ENCODE measurements at places on chromosomes 5 and 9.
A peak's percentile ranks its signal among the peaks of the same experiment; 100 is the strongest.

DNA sequence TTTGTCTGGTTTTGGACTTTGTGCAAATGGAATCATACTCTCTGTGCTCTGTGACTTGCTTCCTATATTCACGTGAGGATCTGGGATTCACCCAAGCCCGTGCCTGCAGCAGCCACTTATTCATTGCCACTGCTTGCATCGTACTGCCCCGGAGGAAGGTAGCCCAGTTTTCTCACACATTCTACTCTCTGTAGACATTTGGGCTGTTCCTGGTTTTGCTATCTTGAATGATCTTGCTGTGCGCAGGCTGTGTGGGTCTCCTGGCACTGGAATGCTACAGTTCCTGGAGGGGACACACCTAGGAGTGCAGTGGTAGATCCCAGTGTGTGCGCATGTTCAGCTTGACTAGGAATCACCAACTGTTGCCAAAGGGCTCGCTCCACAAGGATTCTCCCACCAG is 99.2 kb upstream of the BOD1 start:
- DNase-seq: no peak

GRCh38 chr5:131986161-131986912 is 25.1 kb downstream of the ACSL6 start:
- no peak for DNase-seq

DNA sequence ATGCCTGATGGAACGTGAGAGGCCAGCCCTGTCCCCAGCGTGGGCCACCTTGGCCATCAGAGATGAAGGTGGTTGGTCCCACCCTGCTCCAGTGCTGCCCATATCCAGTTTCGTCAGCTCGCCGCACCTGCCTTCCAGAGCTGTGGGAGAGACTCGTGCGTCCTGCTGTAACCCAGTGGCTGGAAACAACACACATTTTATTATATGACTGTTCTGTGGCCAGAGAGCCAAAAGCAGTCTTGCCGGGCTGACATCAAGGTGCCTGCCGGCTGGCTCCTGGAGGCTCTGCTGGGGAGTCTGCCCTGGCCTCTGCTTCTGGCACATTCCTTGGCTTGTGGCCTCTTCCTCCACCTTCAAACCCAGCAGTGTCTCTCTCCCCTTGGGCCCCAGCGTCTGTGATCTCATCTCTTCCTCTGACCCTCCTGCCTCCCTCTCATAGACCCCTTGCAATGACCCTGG is 94.7 kb downstream of the RXRA start:
- no peak for DNase-seq

DNA sequence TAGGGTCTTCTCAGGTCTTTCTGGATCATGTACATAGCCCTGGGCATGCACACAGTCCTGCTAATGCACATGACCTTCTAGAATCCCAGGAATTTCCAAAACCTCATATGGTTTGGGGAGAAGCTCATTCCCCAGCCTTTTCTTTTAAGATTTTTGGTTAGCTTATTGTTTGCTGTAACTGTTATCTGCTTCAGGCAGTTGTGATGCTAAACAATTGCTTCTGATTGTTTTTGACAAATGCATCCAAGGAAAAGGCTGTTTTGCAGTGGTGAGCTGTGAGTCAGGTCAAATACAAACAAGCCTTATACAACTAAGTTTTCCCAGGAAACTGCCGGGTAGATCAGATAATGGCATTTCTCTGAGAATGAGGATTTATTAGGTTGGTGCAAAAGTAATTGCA is 32.7 kb downstream of the SMC5 start:
- DNase-seq: no peak

DNA sequence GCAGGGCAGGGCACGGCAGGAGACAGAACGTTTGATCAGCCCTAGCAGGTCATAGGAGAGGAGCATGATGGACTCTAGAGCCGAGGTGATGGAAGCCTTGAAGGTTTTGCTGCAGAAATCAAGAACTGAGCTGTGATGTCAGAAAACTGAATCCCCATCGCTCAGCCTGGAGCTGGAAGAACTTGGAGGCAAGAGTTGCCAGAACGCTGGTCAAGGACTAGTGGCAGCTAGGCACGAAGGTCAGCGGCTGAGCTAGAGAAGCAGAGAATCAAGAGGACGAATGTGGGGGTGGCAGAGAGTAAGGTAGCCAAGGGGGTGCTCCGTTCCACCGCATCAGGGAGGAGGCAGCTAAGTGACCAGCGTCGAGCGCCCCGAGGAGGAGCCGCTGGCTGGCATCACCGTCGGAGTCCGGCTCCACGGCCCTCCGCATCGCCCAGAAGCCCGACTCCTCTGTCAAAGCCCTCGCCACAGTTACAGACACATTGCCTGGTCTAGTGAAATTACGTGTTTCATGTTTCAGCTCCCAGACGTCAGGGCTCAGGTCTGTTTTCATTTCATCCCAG is 1.2 kb upstream of the GALNT10 start:
- DNase-seq: no peak

- no peak for DNase-seq
These were observed 38.1 kb upstream of the VLDLR start for GRCh38 chr9:2583308-2584013.

DNA sequence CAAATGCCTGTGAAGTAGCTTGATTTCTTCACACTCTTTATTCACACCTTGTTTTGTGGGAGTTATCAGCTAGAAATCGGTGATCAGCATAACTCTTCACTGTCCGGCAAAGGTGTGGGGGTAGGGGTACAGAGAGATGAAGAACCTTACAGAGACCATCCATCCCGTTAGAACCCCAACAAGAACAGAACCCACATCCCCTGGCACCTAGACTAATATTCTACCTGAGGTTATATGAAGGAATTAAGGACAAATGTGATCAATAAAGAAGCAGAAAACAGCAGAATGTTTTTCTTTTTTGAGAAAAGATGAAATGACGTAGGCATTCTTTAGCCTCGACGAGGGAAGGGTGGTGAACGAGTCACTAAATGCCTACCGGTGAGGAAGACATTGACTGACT is 44.7 kb downstream of the FANCC start:
- no peak for DNase-seq

DNA sequence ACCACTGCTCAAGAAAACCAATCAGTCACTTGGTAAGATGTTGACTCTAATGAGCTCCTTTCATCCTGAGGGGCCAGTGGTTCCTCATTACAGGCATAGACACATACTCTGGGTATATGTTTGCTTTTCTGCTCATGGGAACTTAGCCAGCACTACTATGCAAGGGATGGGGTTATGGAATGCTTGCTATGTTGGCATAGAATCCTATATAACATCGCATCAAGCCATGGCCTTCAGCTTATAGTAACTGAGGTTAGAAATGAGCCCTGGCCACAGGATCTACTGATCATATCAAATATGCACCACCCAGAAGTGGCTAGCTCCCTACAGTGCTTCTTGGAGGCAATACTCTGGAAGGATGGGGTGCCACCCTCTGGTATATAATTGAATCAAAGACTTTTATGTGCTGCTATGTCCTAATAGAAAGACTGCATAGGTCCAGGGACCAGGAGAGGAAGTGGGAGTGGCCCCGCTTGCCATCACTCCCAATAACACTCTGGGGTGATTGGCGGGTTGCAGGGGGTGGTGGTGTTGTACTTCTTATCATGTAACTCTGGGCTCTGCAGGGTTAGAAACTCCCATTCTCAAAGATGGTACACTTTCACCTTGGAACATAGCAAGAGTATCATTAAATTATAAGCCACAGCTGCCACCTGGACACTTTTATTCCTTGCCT is 70.3 kb downstream of the ZNF366 start:
- no peak for DNase-seq

DNA sequence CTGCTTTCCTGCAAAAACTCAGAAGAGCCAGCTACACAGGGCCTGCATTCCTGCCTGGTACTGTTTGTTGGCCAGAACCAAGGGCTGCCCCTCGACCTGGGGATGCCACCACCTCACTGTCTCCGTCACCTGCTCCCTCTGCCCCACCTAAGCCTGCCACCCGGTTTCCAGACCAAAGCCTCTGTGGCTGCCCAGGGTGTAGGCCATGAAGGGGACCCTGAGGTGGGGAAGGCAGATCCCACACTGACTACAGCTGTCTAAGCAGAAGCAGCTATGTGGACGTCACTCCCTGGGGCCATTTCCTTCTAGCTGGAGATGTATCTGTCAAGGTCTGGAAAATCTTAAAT is 35.8 kb downstream of the RASGEF1C start:
- DNase-seq: no peak

- DNase-seq: no peak
These were observed 79.2 kb upstream of the ABCA1 start for GRCh38 chr9:105007143-105007542.

DNA sequence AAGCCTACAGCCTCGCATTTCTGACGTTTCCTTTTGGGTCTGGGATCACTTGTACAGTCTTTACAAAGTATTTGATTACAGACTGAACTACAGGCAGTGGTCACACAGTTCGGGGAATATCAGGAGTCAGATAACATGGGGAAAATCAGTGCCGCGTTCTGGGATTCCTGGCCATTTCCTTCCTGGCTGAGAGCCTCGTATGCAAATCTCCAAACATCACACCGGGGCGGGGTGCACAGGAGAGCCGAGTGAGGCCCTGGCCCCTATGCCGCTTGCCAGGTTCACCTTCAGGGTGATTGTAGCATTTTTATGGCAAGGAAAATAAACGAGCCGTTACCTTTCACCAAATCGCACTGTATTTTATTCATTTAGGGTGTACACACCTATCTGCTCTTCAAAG is 29.6 kb upstream of the SLC9A3 start:
- DNase-seq: no peak

DNA sequence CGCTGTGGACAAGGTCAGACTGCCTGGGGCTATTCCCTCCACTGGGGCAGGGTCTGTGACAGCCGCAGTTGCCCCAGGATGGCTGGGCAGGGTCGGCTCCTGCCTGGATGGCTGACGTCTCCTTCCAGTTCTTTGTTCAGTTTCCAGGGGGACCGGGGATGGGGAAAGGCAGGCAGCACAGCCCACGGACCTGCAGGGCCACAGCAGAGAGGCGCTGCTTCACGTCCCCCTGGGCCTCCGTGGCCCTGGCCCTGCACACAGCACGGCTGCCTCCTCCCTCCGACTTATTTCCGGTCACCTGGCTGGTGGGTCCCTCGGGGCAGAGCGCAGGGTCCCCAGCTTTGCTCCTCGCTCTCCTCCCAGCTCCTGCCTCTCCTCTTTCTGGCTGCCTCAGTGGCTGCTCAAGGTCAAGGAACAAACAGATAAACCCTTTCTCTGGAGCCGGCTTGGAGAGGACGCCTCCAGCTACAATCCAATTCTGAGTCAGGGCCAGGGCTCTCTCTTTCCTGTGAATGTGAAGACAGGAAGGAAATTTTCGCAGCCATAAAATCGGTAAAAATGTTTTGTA is 169.7 kb downstream of the C9orf50 start:
- DNase-seq: no peak

DNA sequence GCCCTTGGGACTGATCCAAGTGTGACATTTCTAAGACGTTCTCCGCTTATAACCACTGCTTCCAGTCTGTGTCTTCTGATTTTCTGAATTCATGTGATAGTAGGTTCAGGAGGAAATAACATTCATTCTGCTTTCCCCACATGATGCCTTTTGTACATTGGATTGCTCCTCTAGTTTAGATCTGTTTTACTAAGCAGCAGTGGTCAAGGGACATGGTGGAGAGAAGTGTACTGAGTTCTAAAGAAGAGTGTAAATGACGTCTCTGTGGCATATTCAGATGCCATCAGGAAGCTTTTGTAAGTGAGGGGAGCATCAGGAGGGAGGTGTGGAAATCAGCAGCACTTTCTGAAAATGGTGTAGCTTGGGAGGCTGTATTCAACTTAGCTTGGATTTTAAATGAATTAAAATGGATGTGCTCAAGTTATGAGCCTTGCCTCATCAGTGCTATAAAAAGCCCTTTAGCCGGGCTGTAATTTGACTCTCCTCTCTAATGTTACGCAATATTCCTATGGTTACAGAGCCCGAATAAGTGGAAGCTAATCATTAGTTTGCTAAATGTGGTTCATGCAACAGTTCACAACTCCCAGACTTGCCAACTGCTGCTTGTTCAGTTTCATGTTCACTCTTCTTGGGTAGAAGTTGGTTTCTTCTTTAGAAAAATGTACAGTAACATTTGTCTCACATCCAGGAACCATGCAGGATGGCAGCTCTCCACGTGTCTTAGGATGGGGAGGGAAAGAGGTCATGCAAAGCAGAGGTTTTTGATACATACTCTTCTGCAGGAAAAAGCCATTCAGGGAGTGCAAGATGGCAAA is 281.3 kb downstream of the ARHGAP26 start:
- DNase-seq: no peak

GRCh38 chr5:154356958-154357357 is 88.8 kb upstream of the SAP30L start:
- DNase-seq: no peak

DNA sequence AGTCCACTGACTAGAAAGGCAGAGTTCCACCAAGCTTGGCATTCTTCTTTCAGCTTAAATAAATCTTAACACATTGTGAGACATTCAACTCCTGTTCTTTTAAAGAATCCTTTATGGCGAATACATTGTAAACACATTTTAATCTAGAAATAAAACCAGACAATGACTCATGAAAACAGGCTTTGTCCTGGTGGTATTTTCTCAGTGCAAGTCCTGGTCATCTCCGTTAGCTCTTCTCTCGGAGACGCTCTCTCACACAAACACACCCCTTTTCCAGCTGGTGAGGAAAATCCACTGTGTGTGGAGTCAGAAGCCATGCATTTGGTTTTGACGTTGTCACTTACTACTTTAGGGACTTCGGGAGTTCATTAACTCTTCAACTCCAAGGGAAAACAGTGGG is 140.4 kb downstream of the AUH start:
- no peak for DNase-seq

- peak; percentile 70 for DNase-seq
These were observed 20.9 kb downstream of the CSF2 start for GRCh38 chr5:132094393-132095076.

GRCh38 chr9:36928670-36929349 is 105.3 kb downstream of the PAX5 start:
- DNase-seq: no peak

GRCh38 chr9:69121155-69122081 is 52.7 kb upstream of the TJP2 start:
- peak; percentile 14 for DNase-seq

GRCh38 chr5:59025734-59026133 is 442.9 kb downstream of the RAB3C start:
- no peak for DNase-seq

DNA sequence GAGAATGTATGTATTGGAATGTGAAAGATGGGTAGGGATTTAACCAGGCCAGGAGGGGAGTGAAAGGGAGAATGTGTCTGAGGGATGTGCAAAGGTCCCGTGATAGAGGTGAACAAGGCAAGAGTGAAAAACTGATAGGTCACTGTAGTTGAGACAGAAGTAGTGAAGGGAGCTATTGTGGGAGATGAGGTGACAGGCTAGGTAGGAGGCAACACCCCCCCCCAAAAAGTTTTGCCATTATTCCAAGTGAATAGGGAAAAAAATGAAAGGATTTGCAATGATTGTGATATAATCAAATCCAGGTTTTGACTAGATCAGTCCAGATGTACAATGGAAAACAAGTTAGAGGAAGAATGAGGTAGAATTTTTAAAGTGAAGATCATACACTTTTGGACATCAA is 136.6 kb upstream of the GPR151 start:
- no peak for DNase-seq

DNA sequence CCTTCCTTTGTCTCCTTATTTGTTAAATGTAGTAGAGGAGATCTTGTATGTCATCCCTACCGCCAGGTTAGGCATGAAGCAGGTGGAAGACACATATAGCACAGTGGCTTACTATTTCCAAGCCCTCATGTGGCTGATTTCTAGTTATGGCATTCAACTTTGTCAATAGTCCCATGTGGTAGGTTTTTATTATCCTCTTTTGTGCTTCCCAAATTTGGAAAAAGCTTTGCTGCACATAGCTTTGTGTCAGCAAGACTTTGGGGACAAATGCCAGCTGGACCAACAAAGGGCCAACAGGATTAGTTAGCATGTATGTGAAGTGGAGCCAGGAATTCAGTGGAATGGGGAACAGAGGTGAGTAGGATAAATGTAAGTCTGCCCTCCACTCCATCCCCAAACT is 276.3 kb downstream of the PSAT1 start:
- no peak for DNase-seq

Measured in T1000 (cell line).